ENCODE measurements at places on chromosomes 7 and 10. TPM values are rescaled to one million over a fixed set of nuclear protein-coding genes. Genes with fewer than 3 reads are reported as not detected.

Gene VIPR2
- total RNA-seq = 0.04 TPM

DNA sequence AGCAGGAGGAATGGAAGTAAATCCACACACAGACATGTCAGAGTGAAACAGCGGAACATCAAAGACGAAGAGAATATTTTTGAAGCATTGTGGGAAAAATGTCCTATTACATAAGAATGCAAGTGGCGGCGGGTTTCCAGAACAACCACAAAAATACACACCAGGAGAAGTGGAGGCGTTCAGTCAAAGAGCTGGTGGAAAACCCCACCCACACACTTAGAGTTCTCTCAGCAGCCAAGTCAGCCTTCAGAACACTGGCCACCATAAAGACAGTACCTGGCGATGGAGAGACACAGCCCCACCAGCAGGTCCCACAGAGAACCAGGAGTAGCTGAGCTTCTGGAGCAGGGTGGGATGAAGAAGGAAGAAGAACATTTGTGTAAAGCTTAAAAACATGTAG, 23.7 kb downstream of the NKX6-2 start:
- no peak overlapping the region for H3K27ac ChIP-seq
- no peak for DNase-seq
- no peak overlapping the region for H3K4me3 ChIP-seq
- H3K27me3 ChIP-seq = no peaks in the 10 kb centered on the region

DNA sequence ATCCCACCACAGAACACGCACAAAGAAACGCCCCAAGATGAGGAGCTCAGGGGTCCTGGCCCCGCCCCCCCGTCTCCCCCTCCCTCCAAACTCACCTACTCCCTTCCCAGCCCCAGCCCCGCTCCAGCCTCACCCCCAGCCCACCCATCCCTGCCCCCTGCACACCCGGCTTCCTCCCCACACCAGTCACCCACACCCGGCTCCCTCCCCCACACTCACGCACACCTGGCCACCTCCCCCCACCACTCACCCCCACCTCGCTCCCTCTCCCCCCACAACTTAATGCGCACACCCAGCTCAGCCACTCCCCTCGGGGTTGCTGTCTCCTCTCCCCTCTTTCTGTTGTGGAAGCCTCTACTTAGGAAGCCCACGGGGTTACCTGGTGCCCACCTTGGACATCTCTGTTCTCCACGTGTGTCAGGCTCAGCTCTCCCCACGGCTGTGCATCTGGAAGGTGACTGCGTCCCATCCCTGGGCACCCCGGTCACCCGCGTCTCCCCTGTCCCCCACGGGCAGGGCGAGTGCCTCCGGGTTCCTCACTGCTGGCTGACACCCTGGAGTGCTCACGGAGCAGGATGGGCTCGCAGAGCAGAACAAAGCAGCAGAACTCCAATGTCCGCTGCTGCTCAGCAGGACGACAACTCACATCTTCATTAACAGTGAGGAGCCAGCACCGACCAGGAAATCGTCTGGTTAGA, 166.8 kb downstream of the USP6NL start:
- no peaks in the 10 kb centered on the region for H3K36me3 ChIP-seq
- H3K4me1 ChIP-seq = peaks cover 27% of the 10 kb centered on the region
- no peaks in the 10 kb centered on the region for H3K27me3 ChIP-seq

DNA sequence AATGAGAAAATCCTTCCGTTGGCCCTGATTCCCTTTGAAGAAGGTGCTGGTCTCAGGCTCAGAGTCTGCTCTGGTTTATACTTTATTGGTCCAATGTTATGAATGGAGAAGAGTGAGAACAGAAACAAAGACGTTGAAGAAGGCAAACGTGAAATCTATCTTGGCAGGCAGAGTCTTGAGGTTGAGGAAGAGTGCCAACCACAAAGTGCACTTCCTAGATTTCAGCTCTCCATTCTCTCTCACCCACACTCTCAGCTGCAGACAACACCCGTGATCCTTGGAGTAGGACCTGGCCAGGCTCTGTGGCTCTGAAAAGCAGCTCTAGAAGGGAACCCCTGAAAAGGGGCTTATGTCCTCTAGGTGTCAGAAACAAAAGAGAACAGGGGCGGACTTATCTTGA, 128.9 kb upstream of the PLXNA4 start:
- no peak overlapping the region for H3K27ac ChIP-seq
- H3K27me3 ChIP-seq = peaks cover 36% of the 10 kb centered on the region
- DNase-seq = no peak
- H3K4me3 ChIP-seq = no peak overlapping the region
- no peaks in the 10 kb centered on the region for H3K4me1 ChIP-seq

DNA sequence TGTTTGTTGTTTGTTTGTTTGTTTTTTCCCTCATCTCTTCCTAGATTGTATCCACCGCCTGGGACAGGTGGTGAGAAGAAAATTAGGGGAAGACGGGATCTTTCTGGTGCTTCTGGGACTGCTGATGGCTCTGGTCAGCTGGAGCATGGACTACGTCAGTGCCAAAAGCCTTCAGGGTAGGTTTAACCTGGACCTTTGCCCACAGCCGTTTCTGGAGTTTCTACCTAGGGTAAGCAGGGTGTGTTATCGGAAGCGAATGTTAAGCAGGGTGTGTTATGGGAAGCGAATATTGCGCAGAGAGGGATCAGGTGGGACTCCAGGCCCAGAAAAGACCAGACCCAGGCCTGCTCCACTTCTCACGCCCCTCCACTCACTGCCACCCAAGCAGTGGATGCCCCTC, 4.7 kb downstream of the CLCN1 start:
- peaks cover 47% of the 10 kb centered on the region for H3K27me3 ChIP-seq
- H3K36me3 ChIP-seq = no peaks in the 10 kb centered on the region
- no peak overlapping the region for H3K27ac ChIP-seq
- H3K4me1 ChIP-seq = peaks cover 3% of the 10 kb centered on the region

GRCh38 chr10:102195296-102195870, 30.7 kb upstream of the ELOVL3 start:
- H3K27me3 ChIP-seq = no peaks in the 10 kb centered on the region
- H3K4me1 ChIP-seq = no peaks in the 10 kb centered on the region
- H3K4me3 ChIP-seq = no peak overlapping the region
- no peaks in the 10 kb centered on the region for H3K36me3 ChIP-seq
- no peak overlapping the region for H3K27ac ChIP-seq

DNA sequence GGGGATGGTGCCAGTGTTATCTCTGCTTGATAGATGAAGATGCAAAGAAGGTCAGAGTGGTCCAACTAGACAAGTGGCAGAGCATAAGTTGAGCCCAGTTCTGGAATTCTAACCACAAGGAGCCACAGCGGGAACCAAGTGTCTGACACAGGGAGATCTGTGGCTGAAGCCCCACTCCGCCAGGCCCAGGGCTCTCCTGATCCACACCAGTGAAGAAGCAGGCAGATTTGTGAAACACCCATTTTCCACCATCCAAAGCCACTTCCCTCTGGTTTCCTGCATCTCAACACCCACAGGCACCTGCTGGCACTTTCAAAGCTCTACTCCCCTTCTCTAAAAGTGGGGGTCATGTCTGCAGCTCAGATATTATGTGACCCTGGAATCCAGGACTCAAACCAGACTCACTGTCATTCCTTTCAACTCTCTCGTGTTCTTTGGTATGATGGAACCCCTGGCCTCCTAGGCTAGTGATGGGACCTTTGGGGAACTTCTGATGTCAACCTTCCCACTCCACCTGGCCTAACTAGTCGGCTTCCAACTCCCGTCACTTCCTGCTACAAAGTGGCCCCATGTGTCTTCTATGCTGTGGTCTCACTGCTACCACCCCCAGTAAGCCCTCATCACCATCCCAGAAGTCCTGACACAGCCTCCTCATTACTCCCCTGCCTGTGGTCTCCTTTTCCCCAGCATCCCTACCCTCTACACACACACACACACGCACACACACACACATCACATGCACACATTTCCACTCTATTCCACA, 177.6 kb downstream of the GRID1 start:
- no peaks in the 10 kb centered on the region for H3K36me3 ChIP-seq
- no peak overlapping the region for H3K4me3 ChIP-seq
- DNase-seq = no peak

GRCh38 chr7:67006965-67007364, 10.3 kb downstream of the TYW1 start:
- peaks cover 65% of the 10 kb centered on the region for H3K36me3 ChIP-seq
- H3K27me3 ChIP-seq = no peaks in the 10 kb centered on the region
- no peak for DNase-seq
- H3K4me1 ChIP-seq = no peaks in the 10 kb centered on the region
- no peak overlapping the region for H3K27ac ChIP-seq

GRCh38 chr10:107542016-107542415, 377.5 kb upstream of the SORCS1 start:
- H3K27me3 ChIP-seq = no peaks in the 10 kb centered on the region
- no peak overlapping the region for H3K4me3 ChIP-seq
- H3K4me1 ChIP-seq = no peaks in the 10 kb centered on the region
- H3K27ac ChIP-seq = no peak overlapping the region
- DNase-seq = no peak
- H3K36me3 ChIP-seq = no peaks in the 10 kb centered on the region

- peaks cover under 1% of the 10 kb centered on the region for H3K4me1 ChIP-seq
- H3K4me3 ChIP-seq = no peak overlapping the region
- no peak for DNase-seq
- no peak overlapping the region for H3K27ac ChIP-seq
- H3K36me3 ChIP-seq = no peaks in the 10 kb centered on the region
Observed at GRCh38 chr10:49601857-49602256, 8.3 kb upstream of the SLC18A3 start.

DNA sequence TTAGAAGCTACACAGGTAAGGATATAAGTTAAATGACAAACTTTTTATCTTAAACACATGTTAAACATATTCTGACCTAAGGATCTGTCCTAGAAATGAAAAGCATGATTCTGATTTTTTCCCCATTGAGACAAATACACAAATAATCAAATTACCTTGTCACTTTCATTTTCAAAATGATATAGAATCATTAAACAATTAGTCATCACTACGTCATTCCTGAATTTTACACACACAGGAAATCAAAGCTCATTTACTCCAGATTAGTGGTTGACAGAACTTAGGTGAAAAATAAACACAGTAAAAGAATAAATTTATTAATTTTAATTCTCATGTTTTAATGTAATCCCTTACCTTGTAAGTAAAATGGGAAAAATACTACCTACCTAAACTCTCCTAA, 89.0 kb downstream of the AASS start:
- no peak overlapping the region for H3K27ac ChIP-seq
- no peaks in the 10 kb centered on the region for H3K36me3 ChIP-seq
- H3K4me1 ChIP-seq = no peaks in the 10 kb centered on the region
- no peak overlapping the region for H3K4me3 ChIP-seq
- no peak for DNase-seq

DNA sequence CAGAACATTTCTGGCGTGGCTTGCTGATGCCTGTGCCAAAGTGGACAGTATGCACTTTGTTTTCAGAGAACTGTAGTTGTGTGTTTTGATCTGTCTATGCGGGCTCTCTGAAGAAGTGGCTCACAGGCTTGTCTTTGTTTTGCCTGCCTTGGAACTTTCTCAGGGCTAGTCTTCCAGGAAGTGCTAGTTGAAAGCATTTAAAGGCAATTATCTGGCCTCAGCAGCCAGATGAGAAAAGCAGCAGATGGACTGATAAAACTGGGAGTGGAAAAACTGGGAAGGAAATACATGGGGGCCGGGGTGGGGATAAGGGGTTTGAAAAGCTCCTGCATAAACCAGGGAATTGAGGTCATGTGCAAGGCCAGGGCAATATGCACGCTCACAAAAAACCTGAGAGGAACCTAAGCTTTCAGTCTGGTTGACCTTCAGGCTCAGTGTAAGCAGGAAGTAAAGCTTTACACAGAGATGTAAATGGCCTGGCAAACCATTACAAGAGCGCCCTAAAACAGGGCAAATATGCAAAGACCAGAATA, 94.5 kb downstream of the ZNF33B start:
- H3K27me3 ChIP-seq = no peaks in the 10 kb centered on the region
- no peak overlapping the region for H3K4me3 ChIP-seq
- H3K36me3 ChIP-seq = peaks cover 13% of the 10 kb centered on the region
- H3K4me1 ChIP-seq = no peaks in the 10 kb centered on the region
- H3K27ac ChIP-seq = peak overlapping the region; percentile 16

DNA sequence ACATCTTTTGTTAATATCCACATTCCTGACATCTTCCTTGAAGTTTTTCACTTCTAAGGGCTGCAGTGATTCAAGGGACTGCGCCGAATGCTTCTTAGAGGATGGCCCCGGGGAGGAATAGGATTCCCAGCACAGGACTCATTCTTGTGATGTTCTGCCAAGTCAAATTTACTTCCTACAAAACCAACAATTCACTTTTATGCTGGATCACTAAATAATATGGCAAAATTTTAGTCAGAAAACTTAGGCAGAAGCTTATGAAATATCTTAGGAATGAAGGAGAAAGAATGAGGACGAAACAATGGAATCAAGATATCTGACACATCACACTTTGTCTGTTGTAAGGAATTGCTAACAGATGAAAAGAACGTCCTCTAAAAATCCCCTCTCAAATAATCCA, 151.5 kb downstream of the JAZF1 start:
- H3K4me1 ChIP-seq = no peaks in the 10 kb centered on the region
- H3K36me3 ChIP-seq = no peaks in the 10 kb centered on the region
- no peak overlapping the region for H3K4me3 ChIP-seq
- no peak overlapping the region for H3K27ac ChIP-seq
- DNase-seq = no peak

DNA sequence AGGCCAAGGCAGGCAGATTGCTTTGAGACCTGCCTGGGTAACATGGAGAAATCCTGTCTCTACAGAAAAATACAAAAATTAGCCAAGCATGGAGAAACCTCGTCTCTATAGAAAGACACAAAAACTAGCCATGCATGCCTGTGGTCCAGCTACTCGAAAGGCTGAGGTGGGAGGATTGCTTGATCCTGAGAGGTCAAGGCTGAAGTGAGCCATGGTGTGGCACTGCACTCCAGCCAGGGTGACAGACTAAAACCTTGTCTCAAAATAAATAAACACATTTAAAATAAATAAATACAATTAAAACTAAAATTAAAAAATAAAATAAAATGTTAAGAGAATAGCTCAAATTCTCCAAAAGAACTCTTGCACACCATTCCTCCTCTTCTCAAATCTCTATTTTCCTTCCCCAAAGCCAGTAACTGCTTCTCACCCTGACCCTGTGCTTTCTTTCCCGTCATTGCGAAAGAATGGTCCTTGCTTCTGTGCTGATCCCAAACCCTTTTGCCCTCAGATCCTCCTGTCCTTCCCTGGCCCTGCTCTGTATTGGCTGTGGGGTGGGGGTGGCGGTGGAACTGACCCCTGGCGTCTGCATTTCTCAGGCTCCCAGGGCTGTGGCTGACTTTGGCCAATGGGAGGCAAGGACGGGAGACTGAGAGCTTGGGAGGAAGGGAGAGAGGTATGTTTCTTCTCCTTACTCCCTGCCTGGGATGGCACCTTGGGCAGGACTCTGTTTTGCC, 12.4 kb downstream of the SRGN start:
- no peaks in the 10 kb centered on the region for H3K27me3 ChIP-seq
- peaks cover 4% of the 10 kb centered on the region for H3K4me1 ChIP-seq
- H3K27ac ChIP-seq = no peak overlapping the region
- H3K4me3 ChIP-seq = no peak overlapping the region
- peaks cover 62% of the 10 kb centered on the region for H3K36me3 ChIP-seq

DNA sequence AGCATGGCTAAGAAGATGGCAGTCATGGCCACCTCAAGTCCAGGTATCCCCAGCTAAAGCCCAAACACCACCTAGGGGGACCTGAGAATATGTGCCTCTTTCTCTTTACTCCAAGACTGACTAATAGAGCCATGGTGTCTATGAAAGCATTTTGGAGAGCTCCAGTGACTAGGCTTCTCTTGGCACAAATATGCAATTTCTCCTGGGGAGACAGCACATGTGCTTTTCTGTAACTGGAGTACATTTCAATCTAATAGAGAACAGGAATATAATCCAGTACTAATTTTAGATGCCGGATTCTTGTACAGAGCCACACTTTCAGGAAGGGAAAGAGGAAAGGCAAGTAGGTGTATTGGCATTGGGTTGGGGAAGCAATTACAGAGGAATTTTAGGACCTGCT, 260.1 kb downstream of the BMPER start:
- H3K27ac ChIP-seq = no peak overlapping the region
- no peaks in the 10 kb centered on the region for H3K36me3 ChIP-seq
- DNase-seq = no peak
- H3K4me1 ChIP-seq = no peaks in the 10 kb centered on the region
- H3K4me3 ChIP-seq = no peak overlapping the region

All from K562 (cell line).